Amniotic epithelial cell (primary cell): ENCODE measurements at places on chromosomes 2 and 18.

- DNase-seq, result peak; percentile 37
Measured at GRCh38 chr2:224042191-224042696, 3.2 kb upstream of the SERPINE2 start.

GRCh38 chr2:164903951-164904350 is 51.4 kb downstream of the SLC38A11 start:
- peak; percentile 70 for DNase-seq

DNA sequence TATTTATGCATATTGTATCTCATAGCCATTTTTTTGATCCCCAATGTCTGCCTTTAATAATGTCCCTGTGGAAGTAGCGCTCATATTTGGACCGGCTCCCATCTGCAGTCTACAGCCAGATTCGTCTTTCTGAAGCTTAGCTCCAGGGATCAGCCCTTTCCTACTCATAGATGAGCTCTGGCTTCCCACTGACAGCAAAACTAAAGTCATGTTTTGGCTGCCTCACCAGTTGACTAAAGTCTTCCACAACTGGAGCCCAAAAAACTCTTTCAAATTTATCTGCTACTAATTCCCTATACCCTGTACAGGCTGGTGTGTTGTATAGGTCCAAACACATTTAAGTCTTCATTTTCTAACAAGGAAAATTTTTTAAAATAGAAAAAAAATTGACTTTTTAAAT is 294.2 kb upstream of the HNMT start:
- DNase-seq, result no peak

GRCh38 chr2:48713647-48714046 is 41.9 kb downstream of the LHCGR start:
- no peak for DNase-seq

DNA sequence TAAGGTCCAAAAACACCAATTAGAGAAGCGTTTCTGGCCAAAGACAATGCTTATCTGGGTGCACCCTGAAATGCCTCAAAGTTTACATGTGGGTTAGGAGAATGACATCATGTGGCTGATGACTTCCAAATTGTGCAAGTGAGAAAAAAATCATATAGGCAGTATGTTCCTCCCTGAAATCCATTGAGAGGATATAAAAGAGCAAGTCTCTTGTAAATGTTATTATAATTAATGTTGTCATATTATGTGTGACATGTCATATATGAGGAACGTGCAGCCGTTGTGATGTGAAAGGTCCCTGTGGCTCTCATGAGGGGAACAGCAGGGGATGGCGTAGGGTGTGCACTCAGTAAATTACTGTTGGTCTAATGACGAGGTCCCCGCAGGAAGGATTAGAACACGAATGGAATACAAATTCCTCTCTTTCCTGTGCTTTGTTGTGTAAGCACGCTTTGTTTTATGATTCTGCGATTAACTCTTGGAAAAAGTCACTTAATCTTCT is 290.8 kb downstream of the PRKCE start:
- peak; percentile 53 for DNase-seq

- DNase-seq, result peak; percentile 45
Measured at GRCh38 chr2:151730262-151730975, 3.9 kb downstream of the NEB start.

DNA sequence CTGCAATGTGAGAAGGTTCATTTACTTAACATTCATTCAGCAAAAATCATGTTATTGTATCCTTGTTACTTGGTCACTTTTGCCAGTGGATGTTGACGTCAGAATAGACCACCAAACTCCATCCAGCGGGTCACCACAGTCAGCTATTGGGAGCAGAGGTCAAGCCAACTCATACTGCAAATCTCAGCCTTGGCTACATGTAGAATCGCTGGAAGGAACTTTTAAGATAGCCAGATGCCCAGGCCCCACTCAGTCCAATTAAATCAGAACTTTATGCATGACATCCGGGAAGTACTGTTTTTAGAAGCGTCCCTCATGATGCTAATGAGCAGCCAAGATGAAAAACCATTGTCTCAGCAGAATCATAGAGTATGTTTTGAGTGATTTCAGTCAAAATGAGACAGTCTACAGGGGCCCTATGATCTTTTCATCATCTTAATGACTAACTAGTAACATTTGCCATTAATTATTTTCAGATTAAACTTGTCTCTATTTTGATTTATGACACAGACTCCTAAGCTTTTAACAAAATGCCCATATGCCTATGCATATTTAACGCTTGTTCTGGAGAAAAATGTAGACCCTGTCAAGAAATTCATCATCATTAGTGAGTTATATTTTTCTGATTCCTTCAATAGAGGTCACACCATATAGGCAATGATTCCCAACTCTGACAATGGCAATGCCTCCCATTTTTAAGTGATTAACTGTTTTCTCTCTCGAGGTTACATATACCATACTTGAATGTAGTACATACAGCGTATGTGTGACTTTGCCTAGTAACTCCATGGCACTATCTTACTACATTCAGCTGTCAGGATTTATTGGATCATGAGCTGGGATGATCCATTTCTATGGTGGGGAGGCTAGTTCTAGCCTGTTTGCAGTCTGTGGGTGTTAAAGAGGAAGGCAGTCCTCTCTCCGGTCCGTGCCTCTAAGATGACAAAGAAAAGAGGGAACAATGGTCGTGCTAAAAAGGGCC is 63.7 kb upstream of the CCBE1 start:
- no peak for DNase-seq

DNA sequence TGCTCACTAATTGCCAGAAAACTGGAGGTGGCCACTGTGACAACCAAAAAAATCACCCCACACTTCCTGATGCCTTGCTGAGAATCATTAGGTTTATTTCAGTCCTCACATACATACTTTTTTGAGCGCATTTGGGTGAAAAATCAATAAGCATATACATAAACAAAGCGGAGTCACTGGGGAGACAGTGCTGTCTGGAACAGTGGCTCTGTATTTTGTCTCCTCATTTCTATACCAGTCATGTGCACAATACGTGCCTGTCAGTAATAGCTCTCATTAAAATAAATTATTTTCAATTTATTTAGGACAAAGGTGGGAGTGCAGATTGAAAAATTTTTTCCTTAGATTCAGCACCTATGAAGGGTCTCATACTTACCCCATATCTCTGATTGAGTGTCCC is 48.2 kb downstream of the CXCR4 start:
- DNase-seq, result no peak

- DNase-seq, result no peak
Measured at GRCh38 chr2:205705511-205706349, 23.4 kb downstream of the NRP2 start.

DNA sequence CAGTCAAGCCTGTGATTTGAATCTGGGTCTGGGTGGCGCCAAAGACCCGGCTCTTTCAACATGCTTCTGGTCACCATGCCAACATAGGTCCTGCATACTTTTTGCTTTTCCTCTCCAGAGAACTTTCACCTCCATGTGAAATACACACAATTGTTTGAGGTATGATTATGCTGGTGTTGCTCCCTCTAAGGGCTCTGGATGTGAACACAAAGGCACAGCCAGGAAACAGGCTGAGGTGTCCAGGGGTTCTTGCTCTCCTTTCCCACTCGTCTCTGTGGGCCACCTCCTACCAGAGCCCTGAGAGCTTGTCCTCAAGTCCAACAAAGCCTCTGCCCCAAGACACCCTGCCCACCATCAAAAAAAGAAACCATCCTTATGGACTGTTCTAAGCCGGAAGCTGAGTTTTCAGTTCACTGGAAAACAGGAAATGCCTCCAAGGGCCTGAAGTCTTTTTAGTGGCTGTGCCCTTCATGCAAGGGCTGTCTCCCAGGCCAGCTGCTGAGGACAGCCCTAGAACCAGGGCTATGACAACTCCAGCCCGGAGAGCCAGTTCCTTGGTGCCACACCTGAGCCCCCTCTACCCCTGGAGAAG is 100.2 kb upstream of the EPAS1 start:
- no peak for DNase-seq

DNA sequence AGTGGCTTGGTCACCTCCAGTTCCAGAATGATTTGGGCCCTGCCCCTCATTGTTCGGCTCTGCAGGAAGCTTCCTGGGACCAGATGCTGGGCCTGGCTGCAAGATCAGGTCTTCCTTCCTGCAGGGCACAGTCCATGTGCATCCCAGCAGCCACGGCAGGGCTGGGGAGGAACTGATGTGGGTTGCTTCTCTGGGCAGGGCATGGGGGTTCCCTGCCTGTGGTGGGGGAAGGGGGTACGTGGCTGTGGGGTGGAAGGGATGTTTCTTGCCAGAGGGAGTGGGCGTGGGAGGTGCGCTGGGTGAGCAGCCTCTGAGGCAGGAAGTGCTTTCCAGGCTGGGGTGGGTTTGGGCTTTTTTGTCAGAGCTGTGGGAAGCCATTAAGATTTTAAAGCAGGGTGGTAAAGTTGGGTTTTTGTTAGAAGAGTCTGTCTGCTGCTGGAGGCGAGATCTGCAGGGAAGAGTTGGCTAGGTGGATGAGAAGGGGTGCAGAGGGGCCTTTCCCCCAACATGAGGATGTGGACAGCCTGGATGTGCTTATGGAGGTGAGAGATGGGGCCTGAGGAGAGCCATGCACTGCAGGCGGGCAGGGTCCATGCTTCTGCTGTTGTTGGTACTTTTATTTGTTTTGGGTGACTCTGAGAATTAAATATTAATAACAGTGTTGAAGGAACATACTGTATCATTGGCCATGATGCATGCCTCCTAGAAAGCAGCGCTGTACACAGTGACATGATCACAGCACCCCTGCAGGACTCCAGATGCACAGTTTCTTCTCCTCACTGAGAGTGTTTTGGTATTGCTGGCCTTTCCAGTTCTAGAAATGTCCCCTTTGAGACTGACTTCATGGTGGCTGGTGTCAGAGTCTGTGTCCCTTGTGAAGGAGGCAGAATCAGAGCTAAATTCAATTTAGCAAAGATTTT is 45.3 kb downstream of the DGKD start:
- no peak for DNase-seq

DNA sequence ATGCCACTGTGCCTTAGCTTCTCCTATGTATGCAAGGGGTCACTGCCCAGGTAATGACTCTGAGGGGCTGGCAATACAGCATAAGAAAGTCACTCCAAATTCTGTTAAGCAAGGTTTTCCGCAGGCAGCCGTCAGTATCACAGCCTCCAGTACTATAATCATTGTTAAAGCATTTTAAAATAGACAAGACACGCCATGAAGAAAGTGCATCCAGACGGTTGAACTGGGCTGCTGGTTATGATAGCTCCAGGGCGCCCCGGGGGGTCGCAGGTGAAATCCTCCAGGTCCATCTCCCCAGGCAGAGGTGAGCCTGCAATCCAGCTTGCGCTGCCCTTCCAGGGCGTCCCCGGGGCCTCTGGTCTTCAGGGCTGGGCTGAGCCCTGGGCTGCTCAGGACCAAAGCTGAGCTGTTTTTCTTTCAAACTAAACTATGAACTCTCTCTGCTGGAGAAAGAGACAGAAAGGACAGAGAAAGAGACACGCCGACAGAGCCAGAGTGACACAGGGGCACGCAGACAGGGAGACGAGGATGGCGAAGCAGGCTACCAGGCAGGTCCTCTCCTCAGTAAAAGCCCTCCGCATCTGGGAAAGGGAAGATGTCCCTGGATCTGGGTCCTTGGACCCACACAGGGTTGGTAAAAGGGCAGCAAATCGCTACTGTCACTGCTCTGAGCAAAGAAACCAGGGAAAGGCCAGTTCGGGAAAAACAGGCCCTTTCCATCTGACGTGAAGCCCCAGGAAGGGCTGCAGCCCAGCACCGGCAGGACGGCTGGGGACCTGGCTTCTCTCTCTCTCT is 2.1 kb upstream of the TWIST2 start:
- no peak for DNase-seq

DNA sequence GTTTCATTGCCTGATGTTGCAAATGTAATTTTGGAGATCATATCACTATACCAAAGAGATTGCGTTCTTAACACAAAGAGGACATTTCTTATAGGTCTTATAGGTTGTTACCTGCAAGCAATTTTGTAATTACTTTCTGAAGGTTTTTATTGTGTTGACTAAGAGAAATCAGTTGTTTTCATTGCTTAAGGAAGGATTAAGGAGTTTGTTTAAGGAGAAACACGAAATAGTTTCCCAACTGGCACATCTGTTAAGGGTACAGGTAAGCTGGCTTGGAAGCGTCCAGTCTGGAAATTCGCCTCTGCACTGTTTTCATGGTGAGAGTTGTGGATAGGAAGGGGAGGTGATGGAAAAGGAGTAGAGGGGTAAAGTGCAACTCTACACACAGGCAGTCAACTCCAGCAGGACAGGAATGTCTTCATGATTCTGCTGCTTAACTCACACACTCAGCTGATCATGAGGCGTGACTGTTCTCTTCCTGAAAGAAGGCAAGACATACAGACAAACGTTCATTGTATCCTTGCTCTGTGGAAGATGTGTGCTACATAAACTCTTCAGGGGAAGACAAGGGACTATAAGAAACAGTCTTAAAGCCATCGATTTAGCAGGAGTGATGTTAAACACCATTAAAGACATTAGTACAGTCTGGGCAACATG is 61.4 kb upstream of the ACSL3 start:
- no peak for DNase-seq

DNA sequence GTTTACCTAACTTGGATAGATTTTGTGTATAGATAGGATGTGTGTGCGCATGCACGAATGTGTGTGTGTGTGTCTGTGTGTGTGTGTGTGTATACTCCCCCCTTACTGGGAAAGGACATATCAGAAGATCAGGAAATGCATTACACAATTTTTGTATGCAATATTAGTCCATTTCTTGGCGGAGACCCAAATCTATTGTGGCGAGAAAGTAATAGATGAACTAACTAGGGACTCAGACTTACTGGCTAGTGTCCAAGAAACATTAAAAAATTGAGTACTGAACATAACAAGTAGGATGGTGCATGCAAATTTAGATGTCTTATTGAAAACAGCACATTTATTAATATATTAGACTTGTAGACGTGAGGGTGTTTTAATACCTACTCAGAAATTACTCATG is 1036.5 kb upstream of the FANCL start:
- DNase-seq, result no peak

DNA sequence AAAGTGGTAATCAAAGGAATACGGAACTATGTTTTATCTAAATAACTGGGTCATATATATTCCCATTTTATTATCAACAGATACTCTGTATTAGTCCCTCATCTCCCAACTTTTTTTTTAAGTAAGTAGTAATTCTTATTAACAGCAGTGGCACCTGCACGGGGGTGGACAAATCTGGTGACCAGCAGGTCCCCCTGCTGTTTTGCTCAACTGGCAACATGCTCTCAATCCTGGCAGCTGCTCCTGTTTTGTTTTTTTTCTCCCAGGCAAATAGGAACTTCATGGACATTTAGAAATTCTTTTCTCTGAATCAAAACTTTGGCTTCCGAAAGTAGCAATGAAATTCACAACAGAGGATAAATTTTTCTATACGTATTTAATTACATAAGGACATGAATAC is 193.5 kb downstream of the SS18 start:
- no peak for DNase-seq

DNA sequence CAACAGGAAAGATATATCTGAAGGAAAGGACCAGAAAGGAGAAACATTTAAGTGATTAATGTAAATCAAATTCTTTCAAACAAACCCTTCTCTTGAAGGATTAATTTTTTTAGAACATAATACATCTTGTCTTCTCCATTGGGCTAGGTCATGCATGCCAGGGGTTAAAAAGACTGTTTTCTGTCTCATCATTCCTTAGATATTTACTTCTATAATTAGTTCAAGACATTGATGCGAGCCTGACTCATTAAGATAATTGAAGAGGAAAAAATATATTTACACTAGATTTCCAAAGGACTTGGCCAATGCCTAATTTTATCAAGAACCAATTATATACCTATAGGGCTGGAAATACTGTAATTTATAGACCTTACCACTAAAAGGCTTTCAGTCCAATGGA is 166.6 kb upstream of the SETBP1 start:
- DNase-seq, result no peak

- no peak for DNase-seq
Measured at GRCh38 chr2:216862628-216863398, 2.9 kb upstream of the TNP1 start.
